ENCODE measurements at places on chromosomes 13 and 19.
A peak's percentile ranks its signal among the peaks of the same experiment; 100 is the strongest.

- no peak for DNase-seq
These were observed 199.4 kb upstream of the IPO5 start for GRCh38 chr13:97753942-97754670.

GRCh38 chr13:51881296-51881695 is 19.5 kb downstream of the CCDC70 start:
- peak; percentile 30 for DNase-seq

DNA sequence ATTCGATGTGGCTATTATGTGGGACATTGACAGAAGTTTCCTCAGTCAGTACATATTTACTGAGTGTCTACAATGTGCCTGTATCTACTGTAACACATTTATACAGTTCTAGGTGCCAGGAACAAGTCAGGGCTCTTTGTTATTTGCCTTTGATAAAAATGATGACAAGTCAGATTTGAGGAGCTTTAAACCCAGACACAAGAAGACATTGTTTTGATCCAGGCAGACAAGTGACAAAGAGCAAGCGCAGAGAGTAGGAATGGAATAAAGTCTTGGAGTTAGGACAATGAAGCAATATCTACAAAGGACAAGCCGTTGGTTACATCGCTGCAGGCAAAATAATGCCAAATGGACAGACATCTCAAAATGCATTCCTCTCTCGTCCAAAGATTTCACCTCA is 70.1 kb downstream of the ITGBL1 start:
- DNase-seq: no peak

DNA sequence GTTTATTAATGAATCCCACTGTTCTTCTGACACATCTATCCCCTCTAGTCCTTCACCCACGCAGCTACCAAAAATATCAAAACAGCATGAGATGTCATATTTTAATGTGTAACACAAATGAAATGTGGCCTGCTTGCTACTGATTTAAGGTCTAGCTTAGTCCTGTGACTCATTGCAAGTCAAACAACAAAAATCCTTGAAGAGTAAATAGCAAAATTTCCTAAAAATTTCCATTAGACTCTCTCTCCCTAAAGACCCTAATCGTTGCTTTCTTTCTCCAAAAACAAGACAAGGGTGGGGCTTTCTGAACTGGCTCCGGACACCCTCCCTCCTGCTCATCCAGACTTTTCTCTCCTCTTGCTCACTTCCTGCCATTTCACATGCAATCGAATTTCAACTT is 99.9 kb upstream of the IPO5 start:
- DNase-seq: no peak

DNA sequence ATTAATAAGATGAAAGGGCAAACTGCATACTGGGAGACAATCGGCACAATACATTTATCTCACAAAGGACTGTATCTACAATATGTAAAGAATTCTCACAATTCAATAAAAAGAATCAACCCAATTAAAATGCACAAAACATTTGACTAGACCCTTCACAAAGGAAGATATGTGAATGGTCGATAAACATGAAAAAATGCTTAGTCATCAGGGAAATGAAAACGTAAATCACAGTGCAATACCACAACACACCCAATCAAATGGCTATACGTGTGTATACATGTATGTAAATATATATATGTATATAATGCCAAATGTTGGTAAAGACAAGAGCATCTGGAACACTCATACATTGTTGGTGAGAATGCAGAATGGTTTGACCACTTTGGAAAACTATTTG is 21.9 kb upstream of the RFC3 start:
- DNase-seq: no peak

DNA sequence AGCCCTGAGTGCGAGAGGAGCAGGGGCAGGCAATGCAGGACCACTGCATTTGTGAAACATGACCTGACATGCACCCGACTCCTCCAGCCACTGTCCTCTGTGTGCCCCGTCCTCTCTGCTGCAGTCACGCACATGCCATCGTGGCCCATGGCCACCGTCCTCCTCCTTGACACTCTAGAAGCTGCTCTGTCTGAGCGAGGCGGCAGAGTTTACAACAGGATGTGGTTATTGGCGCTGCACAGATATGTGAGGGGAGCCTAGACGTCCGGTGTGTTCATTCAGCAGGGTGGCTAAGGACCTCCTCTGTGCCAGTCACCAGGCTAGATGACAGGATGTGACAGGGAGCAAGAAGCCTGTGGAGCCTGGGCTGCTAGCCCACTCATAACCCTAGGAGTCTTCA is 277.8 kb downstream of the FOXO1 start:
- DNase-seq: no peak

GRCh38 chr13:44652168-44652567 is 76.0 kb upstream of the TSC22D1 start:
- no peak for DNase-seq

- DNase-seq: no peak
These were observed 600.0 kb downstream of the KCTD12 start for GRCh38 chr13:76286178-76286577.

- DNase-seq: no peak
These were observed at the start of gene GRIN3B for GRCh38 chr19:1000095-1000494. Gene GRIN3B (plus strand): TSS chr19:1000419. CDS start chr19:1000438, 19 bp downstream.

DNA sequence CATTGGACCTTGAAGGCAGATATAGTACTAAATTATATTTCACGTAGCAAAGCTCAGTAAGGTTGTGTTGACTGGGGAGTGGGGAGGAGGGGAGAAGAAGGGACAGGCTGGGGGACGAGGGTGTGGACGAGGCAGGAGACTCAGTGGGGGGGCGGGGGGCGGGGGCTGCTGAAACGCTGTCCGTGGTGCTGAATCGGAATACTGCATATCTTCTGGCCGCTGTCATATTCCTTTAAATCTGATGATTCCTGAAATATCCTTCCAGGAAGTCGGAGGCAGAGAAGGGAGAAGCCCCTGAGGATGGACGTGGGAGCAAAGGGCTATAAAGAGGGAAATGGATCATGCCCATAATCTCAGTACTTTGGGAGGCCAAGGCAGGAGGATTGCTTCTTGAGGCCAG is 34.7 kb upstream of the CASP14 start:
- DNase-seq: no peak

GRCh38 chr19:4969772-4970531 is 1.0 kb downstream of the KDM4B start:
- DNase-seq: peak; percentile 34

- no peak for DNase-seq
These were observed 2.4 kb upstream of the ZNF506 start for GRCh38 chr19:19823916-19824315.

DNA sequence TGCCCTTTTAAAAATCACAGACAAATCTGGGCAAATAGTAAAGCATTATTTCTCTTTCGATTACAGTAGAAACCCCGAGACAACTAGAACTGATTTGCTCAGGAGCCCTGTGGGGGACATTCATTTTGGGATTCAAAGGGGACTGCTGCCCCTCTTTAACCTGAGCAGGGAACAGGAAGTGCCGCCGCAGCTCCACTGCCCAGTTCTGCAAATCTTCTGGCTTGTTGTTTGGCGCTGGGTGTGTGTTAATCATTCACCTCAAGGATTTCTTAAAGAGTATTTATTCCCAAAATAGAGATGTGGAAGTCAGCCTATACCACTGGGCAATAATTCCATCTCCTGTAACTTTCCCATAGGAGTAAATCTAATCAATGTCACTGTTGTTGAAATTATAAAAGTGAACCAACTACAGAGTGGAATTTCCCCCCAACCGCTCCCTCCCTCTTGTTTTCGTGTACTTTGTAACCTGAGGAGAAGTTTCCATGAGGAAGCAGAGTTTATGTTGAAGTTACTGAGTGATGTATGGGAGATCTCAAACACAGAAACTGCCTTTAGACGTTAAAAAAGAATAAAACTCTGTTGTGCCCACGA is 515.8 kb downstream of the KLF12 start:
- no peak for DNase-seq

- no peak for DNase-seq
These were observed at the start of gene DOCK6 for GRCh38 chr19:11261971-11262839. Gene DOCK6 (minus strand): TSS chr19:11262524. CDS start chr19:11262440, 84 bp downstream.

DNA sequence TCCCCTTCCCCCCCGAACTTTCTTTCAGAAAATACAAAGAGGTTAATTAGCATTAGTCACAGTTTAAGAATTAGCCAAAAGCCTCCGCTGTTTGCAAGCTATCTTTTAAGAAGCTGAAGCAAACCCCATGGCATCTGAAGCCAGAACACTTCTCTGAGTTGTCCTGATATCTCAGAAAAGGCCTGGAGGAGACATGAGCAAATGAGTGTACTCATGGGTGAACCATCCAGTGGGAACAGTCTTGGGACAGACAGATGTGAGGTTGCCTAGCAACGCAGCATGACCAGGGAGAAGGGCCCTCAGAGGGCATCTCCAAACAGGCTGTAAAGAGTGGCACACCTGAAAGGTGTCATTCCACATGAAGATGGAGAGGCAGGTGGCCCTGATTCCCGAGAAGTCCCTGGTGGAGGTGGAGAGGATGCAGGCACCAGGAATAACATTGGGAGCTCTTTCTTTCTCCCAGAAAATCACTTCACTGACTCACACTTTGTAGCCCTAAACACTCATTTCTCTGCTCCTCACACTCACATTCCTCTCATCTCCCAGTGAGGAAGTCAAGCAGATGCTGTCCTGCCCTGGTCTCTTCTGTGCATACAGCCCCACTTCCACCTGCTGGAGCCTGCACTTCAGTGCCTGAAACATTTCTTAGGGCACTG is 87.0 kb upstream of the TSHZ3 start:
- DNase-seq: no peak

DNA sequence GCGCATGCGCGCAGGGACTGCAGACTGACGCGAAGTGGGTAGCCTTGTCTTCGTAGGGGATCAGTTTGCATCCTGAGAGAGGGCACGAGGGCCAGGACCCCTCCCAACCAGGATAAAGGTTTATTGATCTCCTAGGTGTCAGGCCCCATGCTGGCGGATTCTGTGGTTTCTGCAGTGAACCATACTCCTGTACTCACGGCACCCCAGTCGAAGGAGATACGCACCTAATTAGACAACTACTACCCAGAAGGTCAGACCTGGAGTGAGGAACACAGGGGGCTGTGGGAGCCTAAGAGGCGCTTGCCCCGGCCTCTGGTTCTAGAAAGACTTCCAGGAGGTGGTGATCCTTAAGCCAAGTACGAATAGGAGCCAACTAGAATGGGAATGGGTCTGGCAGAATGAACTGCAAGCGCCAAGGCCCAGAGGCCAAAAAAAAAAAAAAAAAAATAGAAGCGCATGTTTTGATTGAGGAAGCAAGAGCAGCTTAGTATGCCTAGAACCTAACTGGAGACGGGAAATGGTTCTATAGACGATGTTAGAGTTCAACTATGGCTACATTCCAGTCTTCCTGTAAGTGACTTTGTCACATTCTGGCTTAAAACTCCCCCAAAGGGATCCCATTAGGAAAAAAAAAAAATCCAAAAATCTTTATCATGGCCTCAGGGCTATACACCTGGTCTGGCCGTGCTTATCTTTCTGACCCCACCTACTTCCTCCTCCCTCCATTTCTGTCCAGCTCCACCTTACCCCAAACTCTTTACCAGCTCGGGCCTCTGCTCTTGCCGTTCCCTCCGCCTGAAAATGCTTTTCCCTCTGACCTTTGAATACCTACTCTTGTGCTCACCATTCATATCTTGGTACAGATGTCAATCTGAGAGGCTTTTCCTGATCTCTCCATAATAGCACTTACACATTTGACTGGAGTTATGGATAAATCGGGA is 902 bp upstream of the ZNF428 start:
- DNase-seq: no peak

DNA sequence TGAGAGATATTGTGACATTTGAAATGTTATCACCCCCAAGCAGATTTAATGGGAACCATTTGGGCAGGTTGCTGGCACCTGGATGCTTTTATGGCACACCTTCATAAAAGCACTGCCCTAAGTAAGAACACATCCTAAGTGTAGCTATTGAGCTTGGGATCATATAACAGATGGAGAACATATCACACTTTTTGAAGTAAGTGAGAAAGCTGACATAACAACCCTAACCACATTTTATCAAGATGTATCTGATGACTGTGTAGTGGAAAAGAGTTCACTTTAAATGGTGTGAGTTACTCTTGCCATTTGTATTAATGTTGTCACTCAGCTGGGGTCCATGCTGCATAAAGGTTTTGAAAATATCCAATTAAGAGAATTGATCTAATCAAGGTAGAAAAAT is 287.9 kb downstream of the DCLK1 start:
- DNase-seq: no peak

GRCh38 chr13:100357764-100358163 is 230.8 kb downstream of the GGACT start:
- no peak for DNase-seq

- no peak for DNase-seq
These were observed 27.7 kb downstream of the SAE1 start for GRCh38 chr19:47158367-47158791.

GRCh38 chr19:2037651-2038255 is 13.3 kb downstream of the MKNK2 start:
- no peak for DNase-seq

GRCh38 chr13:71249011-71249410 is 618.0 kb downstream of the DACH1 start:
- no peak for DNase-seq
